Activated CD4-positive, CD25-positive, alpha-beta regulatory T cell (primary cell): ENCODE measurements at places on chromosomes 3 and 15.

- no peak for DNase-seq
These were observed 97.1 kb downstream of the STRIT1 start for GRCh38 chr3:155196131-155197021.

DNA sequence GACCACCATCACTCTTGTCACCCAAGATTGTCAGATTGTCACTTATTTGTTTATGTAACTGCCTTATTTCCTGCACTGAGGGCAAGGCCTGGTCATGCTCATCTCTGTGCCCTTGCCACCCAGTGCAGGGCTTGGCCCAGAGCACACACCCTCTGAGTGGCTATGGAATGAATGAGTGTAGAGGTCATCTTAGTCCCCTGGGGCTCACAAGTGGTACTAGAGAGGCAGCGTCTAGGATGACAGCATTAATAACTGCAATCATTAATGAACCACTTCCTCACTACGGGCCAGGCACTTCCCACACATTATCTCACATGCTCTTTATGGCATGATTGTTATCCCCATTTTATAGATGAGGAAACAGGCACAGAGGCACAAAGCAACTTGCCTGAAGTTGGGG is 117.0 kb downstream of the SMAD6 start:
- DNase-seq = no peak

DNA sequence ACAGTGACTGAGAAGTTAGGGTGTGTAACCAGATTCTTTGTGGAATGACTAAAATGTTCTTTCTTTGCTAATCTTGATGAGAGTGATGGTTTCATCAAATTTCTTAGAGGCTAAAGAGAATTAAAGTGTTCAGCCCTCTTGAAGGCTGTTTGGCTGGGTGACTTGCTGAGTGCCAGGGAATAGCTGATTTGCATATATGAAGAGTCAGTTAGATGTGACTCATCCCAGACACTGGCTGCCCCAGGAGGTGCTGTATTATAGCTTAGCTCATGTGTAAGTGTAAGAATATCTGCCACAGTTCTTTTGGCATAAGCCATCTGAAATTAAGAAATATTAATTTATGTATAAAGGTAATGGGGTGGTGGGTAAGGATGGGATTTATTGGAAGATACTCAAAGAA is 535.1 kb downstream of the NLGN1 start:
- no peak for DNase-seq

GRCh38 chr3:190941694-190942260 is 79.3 kb upstream of the GMNC start:
- DNase-seq = no peak

DNA sequence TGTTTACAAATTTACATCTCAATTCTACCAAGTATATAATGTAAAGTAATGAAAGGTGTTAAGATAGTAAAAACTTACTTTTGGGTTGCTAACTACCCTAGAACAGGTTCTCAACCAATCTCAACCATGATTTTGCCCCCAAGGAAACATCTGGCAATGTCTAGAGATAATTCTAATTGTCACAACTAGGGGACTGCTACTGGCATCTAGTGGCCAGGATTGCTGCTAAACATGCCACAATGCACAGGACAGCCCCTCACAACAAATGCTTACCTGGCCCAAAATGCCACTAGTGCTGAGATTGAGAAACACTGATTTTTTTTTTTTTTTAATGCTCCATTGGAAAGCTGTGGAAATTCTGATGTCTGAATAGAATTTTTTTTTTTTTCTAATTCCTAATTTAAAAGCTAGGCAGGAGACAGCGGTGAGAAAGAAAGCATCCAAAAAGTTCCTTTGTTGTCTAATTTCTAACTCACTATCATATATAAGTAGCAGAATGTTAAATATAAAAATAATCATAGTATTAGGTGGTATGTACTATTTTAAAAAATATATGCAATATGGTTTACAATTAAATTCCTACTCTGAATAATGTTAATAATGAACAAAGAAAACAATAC is 81.5 kb downstream of the TJP1 start:
- DNase-seq = no peak

- no peak for DNase-seq
These were observed 20.8 kb downstream of the EHD4 start for GRCh38 chr15:41951571-41951970.

- no peak for DNase-seq
These were observed 56.0 kb upstream of the MME start for GRCh38 chr3:155024006-155024638.

GRCh38 chr3:196660381-196661166 is 21.1 kb downstream of the NRROS start:
- no peak for DNase-seq

GRCh38 chr3:128294999-128295468 is 141.8 kb downstream of the EEFSEC start:
- DNase-seq = no peak

- no peak for DNase-seq
These were observed 31.7 kb downstream of the SLC4A7 start for GRCh38 chr3:27452368-27453090.

DNA sequence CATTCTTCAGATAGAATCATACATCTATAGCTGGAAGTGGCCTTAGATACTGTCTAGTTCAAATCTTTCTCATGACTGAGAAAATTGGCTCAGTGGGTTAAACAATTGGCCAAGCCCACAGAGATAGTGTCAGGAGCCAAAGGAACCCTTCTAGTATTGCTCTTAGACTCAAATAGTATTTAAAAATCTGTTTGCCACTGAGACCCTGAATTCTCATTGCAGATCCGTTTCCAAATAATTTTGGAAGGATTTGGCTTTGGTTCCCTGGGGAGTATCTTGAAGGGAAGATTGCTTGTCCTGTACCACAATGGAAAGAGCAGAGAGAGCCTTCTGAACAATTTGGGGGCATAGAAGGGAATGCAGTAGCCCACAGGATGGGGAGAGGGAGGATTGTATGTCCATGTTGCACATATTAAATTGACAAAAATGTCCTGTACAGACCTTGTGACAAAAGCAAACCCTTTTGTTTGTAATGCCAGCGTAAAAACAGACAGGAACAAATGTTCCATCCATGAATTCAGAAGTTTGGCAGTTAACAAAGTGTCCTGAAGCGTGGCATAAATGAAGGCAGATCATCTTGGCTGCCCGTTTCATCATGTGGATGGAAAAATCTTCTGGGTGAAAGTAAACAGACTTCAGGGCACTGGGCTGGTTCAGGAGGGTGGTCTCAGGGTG is 156.4 kb upstream of the RASGRP1 start:
- DNase-seq = no peak

DNA sequence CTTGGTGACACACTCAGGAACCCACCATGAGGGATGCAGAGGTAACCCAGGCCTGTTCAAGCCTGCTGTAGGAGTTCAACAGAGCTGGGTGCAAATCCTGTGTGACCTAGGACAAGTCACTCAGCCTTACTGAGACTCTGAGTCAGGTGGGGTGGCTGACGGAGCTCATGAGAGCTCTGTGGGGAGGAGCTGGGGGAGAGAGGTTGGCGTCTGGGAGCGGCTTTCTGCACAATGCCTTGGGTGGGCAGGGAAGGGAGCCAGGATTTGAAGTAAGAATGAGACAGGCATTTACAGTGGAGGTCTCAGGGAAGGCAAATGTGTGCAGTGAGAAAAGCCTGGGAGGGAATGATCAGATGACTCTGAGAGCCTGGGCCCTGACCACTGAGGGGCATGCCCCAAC is 18.3 kb downstream of the C3orf18 start:
- DNase-seq = no peak

DNA sequence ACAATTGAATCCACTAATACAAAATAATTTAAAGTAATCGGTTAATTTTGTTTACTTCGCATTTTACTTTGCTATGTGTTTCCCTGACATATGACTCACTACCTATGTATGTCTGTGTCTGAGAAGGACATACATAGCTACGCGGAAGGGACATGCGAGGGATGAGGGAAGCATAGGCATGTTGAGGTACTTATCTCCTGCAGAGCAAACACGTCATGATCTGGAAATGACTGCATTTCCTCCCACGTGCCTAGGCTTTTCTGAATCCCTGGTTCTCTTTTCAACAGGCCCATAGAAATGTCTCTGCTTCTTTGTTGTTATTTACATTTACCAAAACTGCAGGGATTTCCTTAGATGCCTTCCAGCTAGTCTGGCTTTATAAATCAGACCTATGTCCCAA is 27.5 kb downstream of the ALCAM start:
- no peak for DNase-seq

- DNase-seq = no peak
These were observed 51.3 kb downstream of the SMAD3 start for GRCh38 chr15:67116742-67117141.

GRCh38 chr3:58532794-58533220 is 4.2 kb downstream of the ACOX2 start:
- DNase-seq = peak; percentile 45

DNA sequence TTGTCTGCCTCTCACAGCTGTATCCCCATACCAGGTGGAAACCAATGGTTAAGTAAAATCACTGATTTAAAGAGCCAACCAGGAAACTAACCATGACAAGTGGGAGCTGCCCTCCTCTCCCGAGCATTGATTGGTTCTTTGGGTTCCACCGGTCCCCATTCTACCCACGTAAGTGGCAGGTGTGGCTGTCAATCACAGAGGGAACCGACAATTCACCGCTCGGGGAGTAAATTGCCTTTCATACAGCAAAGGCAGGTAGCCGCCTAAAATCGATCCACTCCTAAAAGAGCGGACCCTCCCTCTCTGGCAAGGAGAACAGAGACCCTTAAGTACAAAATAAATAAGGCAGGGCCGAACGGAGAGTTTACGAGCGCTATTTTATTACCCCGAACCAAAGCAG is 1.2 kb downstream of the ERC2 start:
- DNase-seq = no peak

GRCh38 chr3:138186803-138187295 is 252 bp upstream of the ARMC8 start:
- DNase-seq = peak; percentile 72

- DNase-seq = no peak
These were observed 11.8 kb downstream of the CPN2 start for GRCh38 chr3:194339356-194339755.

GRCh38 chr3:115040673-115041286 is 106.3 kb downstream of the ZBTB20 start:
- peak; percentile 11 for DNase-seq

- DNase-seq = no peak
These were observed 30.2 kb downstream of the KCNAB1 start for GRCh38 chr3:156150434-156151066.

- DNase-seq = peak; percentile 10
These were observed 25.7 kb downstream of the RPLP1 start for GRCh38 chr15:69478259-69478781.

DNA sequence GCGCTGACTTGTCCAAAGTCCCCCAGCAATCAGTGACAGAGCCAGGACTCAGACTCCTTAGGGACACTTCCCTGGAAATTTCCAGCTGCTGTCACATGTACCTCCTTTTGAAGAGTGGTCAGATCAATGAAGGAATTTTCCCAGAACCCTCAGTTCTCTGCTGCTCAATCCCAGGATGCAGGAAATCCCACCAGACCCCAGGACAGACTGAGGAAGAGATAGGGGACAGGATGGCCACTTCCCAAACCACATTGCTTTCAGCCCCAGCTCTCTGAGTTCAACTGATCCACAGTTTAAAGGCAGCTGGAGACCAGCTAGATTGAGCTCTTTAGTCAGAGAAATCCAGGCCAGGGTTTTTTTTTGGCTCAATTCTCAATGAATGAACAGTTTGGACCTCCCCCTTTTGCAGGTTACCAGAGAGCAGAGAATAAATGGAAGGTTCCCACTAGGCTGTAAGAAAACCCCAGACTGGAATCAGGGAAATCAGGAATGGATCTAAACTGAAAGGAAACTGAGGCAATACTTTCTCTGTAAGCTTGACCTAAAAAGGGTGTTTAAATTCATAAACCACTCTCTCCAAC is 1.5 kb downstream of the CYP1A1 start:
- DNase-seq = no peak

DNA sequence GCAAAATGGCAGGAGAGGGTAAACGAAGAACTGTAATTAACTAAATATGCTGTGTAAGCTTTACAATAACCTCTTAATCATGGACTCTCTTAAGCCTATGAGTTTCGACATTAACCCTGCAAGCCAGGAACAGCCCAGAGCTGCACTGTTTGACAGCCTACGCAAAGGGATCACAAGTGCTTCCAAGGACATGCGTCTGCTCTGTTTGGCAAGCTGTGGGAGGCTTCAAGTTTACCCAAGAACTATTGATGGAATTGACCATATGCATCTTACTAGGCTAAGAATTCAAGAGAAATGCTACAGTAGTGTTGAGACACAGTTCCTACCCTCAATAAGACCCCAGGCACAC is 66.0 kb downstream of the PDZRN3 start:
- no peak for DNase-seq

DNA sequence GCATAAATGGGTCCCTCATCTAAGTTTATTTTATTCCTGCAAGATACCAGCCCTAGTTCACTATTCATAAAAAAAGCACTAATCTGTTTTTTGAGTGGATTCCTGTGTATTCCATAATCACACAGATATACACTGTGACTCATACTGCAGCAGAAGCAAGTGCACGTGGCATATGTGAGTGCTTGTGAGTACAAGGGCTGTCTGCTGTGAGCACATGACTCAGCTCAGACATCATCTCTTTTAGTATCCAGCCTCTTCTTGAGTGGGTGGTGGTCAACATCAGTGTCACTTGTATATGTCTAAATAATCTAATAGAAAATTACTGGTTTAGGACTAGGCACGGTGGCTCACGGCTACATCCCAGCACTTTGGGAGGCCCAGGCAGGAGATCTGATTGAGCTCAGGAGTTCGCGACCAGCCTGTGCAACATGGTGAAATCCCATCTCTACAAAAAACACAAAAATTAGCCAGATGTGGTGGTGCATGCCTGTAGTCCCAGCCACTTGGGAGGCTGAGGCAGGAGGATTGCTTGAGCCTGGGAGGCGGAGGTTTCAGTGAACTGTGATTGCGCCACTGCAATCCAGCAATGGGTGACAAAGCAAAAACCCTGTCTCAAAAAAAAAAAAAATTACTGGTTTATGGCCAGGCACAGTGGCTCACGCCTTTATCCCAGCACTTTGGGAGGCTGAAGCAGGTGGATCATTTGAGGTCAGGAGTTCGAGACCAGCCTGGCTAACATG is 49.8 kb downstream of the NIPA2 start:
- no peak for DNase-seq

DNA sequence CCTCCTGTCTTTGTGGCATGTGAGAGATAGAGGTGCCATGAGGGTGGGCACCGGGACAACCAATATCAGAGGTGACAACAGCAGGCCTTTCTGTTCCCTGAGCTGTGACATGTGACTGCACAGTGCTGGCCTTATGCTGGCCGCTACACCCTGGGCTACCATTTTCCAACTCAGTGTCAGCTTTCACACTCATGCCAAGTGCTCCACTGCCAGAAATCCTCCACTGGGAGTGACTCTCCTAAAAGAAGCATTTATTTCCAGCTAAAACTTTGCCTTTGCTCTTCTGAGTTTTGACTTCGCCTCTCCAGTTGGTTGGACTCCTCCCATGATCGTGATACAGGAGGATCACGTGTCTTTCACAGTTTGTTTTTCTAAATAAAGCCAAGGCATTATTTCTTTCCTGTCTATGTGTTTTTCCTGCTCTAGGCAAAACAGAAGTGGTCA is 31.4 kb downstream of the CA12 start:
- no peak for DNase-seq

DNA sequence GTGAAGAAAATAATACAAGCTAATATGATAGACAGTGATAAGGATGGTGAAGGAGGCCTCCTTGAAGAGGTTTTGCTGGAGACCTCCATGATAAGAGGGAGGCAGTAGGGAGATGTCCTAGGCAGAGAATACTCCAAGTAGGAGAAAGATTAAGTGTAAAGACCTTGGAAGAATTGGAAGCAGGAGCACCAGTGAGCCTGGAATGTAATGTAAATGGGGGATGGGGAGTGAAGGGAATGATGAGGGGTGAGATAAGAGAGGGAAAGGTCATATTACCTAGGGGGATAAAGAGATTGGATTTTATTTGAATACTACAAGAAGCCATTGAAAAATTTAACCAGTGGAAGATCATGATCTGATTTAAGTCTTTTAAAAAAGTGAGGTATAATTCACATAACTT is 41.7 kb upstream of the ARL14 start:
- DNase-seq = no peak
